ENCODE measurements at places on chromosomes 13 and 19.

GRCh38 chr13:27440408-27440807 lies 10.0 kb downstream of the MTIF3 start:
- H3K27ac ChIP-seq, result no peak overlapping the region
- no peak overlapping the region for H3K4me3 ChIP-seq
- DNase-seq, result no peak
- H3K4me1 ChIP-seq, result peaks cover 45% of the 10 kb centered on the region
- H3K27me3 ChIP-seq, result no peaks in the 10 kb centered on the region

DNA sequence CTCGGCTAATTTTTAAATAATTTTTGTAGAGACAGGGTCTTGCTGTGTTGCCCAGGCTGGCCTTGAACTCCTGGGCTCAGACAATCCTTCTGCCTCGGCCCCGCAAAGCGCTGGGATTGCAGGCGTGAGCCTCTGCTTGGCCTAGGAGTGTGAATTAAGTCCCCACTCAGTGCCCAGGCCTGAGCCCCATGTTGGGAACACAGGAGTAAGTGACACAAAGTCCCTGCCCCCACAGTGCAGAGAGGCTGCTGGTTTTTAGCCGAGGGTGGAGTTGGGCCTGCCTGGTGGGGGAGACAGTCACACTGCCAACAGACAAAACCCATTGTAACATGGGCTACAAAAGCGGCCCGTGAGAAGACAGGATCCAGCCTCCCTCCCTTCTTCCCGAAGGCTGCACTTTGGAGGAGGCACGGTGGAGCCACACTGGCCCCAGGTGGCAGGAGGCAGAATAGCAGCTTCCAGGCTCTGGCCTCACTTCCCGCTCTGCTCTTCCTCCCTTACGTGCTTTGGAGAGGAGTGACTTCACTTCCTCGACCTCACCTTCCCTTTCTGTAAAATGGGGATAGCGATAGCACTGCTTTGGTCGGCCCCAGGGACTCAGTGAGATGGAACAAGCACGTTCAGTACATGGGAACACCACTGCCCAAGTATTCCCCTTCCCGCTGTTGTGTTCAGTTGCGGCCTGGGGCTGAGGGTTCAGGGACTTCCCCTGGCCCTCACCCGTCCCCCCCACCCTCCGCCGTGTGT lies 15.2 kb upstream of the EHD2 start:
- peak; percentile 39 for DNase-seq
- peaks cover 13% of the 10 kb centered on the region for H3K36me3 ChIP-seq
- no peak overlapping the region for H3K4me3 ChIP-seq
- H3K4me1 ChIP-seq, result no peaks in the 10 kb centered on the region
- H3K27ac ChIP-seq, result no peak overlapping the region
- no peaks in the 10 kb centered on the region for H3K27me3 ChIP-seq

GRCh38 chr19:34995551-34995950 lies 4.6 kb upstream of the GRAMD1A start:
- H3K36me3 ChIP-seq, result peaks cover 10% of the 10 kb centered on the region
- H3K4me1 ChIP-seq, result peaks cover 30% of the 10 kb centered on the region
- no peaks in the 10 kb centered on the region for H3K27me3 ChIP-seq
- no peak overlapping the region for H3K4me3 ChIP-seq

DNA sequence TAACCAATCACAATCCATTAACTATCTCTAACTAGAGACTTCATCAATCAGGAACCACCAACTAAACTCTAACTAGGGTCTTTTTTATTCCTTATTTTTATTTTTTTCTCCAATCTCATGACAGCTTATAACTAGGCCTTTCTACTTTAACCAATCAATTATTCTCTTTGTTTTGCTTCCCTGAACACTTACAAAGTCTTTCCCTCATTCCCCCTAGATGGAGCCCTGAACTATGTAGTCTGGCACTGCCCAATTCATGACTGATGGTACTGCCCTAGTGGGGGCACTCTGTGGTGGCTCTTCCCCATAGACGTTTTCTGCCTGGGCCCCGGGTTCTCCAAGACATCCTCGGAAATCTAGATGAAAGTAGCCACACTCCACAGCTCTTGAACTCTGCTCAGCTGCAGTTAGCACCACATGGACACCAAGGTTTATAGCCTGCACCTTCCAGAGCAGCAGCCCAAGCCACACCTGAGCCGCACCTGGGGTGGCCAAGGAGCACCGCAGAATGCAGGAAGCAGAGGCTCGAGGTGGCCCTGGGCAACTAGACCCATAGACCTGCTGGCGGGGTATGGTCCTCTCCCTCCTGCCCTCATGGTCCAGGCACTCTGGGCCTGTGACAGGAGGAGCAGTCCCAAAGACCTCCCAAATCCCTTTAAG lies 6.6 kb downstream of the ATP7B start:
- peaks cover 36% of the 10 kb centered on the region for H3K27me3 ChIP-seq
- no peaks in the 10 kb centered on the region for H3K4me1 ChIP-seq
- DNase-seq, result no peak
- no peak overlapping the region for H3K27ac ChIP-seq
- H3K36me3 ChIP-seq, result no peaks in the 10 kb centered on the region

GRCh38 chr13:70390968-70391367 lies 282.7 kb upstream of the KLHL1 start:
- H3K27ac ChIP-seq, result no peak overlapping the region
- DNase-seq, result no peak
- H3K27me3 ChIP-seq, result no peaks in the 10 kb centered on the region
- H3K36me3 ChIP-seq, result no peaks in the 10 kb centered on the region
- no peaks in the 10 kb centered on the region for H3K4me1 ChIP-seq
- H3K4me3 ChIP-seq, result no peak overlapping the region

GRCh38 chr19:8607386-8607785 lies 3.1 kb downstream of the ADAMTS10 start:
- H3K36me3 ChIP-seq, result no peaks in the 10 kb centered on the region
- peaks cover 21% of the 10 kb centered on the region for H3K27me3 ChIP-seq
- no peak overlapping the region for H3K27ac ChIP-seq

DNA sequence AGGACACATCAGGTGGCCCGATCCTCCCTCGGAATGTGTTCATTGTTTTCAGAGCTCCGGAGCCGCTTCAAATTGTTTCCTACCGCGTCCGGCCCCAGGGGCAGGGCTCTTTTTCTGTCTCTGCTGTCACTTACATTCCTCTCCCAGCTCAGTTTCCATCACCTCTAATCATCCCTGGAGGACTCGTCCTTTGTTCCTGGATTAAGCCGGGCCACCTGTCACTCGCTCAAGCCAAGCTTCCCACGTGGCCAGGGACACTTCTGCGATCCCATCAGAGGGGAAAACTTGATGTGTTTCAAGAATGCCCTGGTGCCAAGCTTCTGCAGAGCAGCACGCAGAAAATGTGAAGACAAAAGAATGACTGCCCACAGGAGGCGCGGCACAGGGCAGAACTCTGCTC lies 13.5 kb downstream of the IL17D start:
- H3K4me1 ChIP-seq, result peaks cover 2% of the 10 kb centered on the region
- no peaks in the 10 kb centered on the region for H3K36me3 ChIP-seq
- no peak for DNase-seq

- no peak overlapping the region for H3K27ac ChIP-seq
- no peak for DNase-seq
- H3K4me3 ChIP-seq, result no peak overlapping the region
- H3K36me3 ChIP-seq, result peaks cover 6% of the 10 kb centered on the region
- peaks cover 18% of the 10 kb centered on the region for H3K27me3 ChIP-seq
Measured at GRCh38 chr13:30685987-30686386, 49.4 kb upstream of the ALOX5AP start.

- H3K27ac ChIP-seq, result peak overlapping the region; percentile 40
- DNase-seq, result no peak
- H3K27me3 ChIP-seq, result no peaks in the 10 kb centered on the region
- no peak overlapping the region for H3K4me3 ChIP-seq
Measured at GRCh38 chr19:18073197-18073596, 13.5 kb downstream of the IL12RB1 start.

DNA sequence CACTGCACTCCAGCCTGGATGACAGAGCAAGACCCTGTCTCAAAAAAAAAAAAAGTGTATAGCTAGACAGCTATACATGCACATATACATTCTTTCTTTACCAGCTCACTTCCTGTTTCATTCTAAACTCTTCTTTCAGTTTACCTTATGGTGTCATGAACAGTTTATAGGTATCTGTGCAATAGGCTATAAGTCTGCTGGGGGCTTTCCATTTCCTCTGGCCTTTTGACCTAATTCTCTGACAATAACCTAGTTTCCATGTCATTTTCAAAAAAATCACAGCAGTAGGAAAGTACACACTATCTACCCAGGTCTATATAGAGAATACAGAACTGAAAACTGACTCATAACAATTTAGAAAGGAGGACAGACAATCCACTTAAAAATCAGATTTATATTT lies 24.4 kb upstream of the URAD start:
- no peak overlapping the region for H3K27ac ChIP-seq
- no peaks in the 10 kb centered on the region for H3K36me3 ChIP-seq
- H3K4me1 ChIP-seq, result peaks cover 2% of the 10 kb centered on the region
- DNase-seq, result no peak
- H3K4me3 ChIP-seq, result no peak overlapping the region

GRCh38 chr19:2229103-2230032 lies 6.8 kb downstream of the PLEKHJ1 start:
- H3K27ac ChIP-seq, result no peak overlapping the region
- H3K4me1 ChIP-seq, result peaks cover 4% of the 10 kb centered on the region
- H3K36me3 ChIP-seq, result peaks cover 44% of the 10 kb centered on the region
- no peak overlapping the region for H3K4me3 ChIP-seq

DNA sequence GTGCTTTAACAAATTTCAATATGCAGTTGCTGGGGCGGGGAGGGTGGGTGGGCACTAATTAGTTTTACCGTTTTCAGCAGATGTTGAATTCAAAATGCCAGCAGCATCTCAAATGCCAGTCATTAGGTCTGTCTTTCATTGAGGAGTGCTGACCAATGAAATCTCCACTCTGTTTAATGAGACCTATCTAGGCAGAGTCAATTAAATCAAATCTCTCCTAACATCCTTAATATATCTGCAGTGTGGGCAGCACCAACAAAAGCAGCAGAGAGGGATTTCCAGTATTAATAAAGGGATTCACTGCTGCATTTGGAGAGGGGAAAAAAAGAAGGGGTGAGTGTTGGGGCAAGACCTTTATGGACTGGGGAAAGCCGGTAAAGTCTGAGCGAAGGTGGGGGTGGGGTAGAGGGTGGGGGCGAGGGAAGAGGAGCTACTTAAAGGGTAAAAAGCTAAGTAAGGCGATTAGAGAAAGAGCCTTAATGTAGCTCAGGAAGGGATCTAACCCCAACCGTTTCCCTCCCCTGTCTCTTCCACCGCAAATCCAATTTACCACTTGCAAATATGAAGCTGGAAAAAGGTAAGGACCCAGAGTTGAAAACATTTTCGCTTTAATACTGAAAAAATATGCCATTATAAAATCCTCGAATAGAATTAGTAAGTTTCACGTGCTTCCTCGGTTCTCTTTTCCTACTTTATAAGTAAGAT lies 4.5 kb downstream of the SLITRK1 start:
- peaks cover 37% of the 10 kb centered on the region for H3K27me3 ChIP-seq
- H3K4me1 ChIP-seq, result peaks cover 5% of the 10 kb centered on the region
- no peak overlapping the region for H3K27ac ChIP-seq
- no peak overlapping the region for H3K4me3 ChIP-seq
- no peaks in the 10 kb centered on the region for H3K36me3 ChIP-seq
